ENCODE measurements at places on chromosomes 4 and X.

- DNase-seq: no peak
Observed at GRCh38 chr4:52983563-52984303, 121.6 kb downstream of the RASL11B start.

DNA sequence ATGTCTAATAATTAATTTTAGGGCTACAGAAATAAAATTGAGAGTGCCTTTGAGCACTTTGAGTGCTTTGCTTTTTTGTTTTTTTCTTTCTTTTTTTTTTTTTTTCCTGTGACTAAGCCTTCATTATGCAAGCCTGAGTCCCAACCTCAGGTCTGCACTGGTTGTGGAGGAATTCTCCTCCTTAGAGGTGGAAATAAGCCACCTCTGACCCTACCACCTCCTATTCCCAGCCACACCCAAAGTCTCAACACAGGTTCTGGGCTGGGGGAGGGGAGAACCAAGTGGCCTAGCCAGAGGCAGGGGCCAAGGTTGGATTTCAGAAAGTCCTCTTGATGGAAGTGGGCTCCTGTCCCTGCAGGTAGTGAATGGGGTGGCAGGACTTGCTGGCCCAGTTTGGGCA lies 180.2 kb downstream of the ARAP2 start:
- DNase-seq: no peak

DNA sequence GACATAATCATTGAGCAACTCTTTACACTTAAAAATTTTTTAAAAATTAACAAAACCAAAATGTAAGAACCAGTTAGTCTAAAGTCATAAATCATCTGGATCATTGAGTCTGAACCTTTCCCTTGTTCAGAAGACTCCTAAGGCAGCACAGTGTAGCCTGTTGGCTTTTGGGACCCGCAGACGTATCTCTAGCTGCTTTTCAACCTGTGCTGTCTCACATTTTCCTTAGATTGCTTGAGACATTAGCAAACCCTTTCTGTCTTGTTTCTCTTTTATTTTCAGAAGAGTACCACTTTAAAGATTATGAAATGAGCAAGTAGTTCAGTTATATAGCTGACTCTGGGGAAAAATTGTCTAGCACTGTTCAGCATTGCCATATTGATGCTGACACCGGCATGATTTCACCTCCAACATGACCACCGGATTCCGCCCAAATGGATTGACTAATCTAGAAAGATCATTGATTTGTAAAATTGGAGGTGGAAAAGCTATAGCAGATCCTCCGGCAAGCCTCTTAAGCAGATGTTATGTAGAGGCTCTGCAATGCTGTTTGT lies 8.9 kb downstream of the TCEANC start:
- no peak for DNase-seq

DNA sequence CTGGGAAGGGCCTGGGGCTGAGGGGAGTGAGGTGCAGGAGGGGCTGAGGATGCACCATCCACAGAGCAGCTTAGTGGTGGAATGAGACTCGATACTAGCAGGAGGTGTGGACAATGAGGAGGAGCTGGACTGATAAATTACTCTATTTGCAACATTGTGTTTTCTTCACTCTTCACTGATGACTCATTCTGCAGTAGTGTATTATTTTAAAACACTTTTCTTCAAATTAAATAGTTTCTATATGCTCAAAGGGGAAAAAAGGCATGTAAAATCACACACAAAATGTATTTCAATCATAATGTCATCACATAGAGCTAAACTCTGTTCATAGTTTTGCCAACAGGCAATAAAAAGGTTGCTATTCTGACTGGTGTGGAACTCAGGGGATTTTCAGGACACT lies 467.0 kb upstream of the CTSO start:
- no peak for DNase-seq

- DNase-seq: no peak
Observed at GRCh38 chrX:68304602-68305001, 128.7 kb downstream of the OPHN1 start.

GRCh38 chrX:117539090-117539418 lies 577.6 kb downstream of the KLHL13 start:
- DNase-seq: no peak

DNA sequence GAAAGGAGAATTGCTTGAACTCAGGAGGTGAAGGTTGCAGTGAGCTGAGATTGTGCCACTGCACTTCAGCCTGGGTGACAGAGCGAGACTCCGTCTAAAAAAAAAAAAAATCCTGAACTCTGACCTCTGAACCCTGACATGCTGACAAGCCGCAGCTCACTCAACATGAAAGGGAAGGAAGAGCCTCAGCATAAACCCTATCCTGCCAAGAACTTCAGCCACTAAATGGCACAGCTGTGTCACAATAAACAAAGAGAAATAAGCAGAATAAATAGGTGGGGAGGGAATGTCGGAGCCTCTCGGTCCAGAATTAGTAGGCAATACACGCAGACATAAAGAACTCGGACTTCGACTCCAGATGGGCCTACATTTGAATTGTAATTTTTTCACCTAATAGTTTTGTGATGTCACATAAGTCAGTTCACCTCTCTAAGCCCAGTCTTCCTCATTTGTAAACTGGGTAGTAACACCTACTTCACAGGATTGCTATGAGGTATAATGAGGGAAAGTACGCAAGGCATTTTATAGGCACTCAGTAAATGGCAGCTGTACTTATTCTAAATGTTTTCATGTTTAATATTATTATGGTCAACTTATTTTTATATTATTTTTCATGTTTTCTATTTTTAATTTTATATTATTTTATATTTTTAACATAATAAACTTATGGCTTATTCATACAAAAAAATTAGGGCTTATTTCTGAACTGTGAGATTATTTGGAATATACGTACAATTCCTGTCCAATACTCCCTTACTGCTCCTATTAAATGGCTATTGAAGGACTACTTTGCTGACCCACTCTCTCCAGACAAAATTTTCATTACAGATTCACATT lies 243.4 kb downstream of the SCFD2 start:
- no peak for DNase-seq

GRCh38 chr4:102569200-102569599 lies 68.0 kb downstream of the NFKB1 start:
- no peak for DNase-seq

DNA sequence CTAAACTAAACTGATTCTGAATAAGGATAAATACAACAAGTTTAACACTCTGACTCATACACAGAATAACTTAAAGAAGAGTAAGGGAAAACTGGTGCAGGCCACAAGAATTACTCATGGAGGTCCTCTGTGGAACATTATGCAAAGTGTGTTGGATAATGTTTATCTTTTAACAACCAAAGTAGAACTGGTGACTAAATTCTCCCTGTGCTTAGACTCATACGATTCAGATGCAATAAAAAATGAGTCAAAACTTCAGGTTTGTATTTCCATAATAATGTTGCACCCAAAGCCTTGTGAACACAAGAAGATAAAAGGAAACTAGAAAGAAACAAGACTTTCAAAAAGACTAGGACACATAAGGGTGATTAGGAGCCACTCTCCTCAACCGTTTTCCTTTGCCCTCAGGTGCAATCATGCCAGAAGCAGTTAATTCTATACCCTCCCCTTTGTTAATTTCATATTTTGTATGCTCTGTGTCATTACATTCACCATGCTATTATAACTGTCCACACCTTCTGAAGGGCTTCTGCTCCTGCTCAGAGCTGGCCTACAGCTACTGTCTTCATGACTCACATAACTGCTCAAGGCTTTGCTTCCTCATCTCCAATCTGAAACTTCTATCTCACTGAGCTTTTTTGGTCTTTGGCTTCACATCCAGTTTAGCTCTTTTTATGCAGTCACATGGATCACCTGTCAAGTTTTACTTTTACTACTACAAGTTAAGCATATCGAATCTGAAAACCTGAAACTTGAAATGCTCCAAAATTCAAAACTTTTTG lies 60.2 kb downstream of the KCNIP4 start:
- no peak for DNase-seq

DNA sequence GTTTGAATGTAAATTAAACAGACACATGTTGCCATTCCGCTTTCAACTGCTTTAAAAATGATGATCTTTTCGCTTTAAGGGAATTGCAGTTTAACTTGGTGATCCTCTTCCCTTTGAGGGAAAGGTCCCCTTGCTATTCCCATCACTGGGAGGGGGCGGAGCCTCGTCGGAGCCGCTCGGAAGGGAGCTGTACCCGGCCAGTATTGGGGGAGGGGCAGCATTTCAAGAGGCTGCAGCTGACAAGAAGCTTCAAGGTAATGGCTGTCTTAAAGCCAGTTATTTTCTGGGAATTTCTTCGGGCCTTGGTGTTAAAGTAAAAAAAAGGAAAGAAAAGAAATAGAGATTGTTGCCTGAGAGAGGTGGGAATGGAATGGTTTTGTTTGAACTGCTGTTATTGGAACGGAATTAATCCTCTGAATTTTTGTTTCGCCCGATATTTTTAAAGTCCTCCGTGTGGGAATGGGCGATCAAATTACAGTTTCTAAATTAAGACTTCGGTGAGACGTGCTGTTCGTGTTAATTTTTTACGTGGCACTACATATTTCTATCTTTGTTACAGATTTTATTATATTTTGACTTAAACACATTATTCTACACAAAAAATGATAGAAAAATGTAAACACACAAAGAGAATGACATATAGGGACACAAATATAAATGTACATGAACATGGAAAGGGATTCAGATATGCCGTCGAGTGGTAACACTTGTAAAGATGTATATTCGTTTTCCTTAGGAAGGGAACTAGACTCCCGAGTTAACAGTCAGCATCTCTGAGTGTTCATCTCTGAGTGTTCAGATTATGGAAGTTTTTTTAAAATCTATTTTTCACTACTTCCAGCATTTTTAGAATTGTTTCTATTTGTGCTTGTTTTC lies 9.2 kb downstream of the PWWP3B start:
- no peak for DNase-seq

DNA sequence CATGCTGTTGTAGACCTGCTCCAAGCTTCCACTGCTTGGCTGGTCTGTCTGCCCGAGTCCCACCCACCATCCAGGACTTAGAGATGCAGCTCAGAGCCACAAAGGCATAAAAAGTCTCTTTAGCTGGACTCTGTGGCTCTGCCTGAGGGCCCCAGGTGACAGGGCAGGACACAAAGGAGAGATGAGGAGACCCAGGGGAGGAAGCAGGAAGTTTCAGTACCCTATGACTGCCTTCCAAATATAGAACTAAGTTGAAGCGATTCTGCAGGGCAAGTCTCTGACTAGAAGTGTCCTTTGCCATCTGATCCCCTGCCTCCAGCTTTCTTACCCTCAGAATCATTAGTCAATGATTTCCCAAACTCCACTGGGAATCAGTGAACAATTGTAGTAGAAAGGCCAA lies 11.2 kb upstream of the CXCR3 start:
- DNase-seq: no peak

DNA sequence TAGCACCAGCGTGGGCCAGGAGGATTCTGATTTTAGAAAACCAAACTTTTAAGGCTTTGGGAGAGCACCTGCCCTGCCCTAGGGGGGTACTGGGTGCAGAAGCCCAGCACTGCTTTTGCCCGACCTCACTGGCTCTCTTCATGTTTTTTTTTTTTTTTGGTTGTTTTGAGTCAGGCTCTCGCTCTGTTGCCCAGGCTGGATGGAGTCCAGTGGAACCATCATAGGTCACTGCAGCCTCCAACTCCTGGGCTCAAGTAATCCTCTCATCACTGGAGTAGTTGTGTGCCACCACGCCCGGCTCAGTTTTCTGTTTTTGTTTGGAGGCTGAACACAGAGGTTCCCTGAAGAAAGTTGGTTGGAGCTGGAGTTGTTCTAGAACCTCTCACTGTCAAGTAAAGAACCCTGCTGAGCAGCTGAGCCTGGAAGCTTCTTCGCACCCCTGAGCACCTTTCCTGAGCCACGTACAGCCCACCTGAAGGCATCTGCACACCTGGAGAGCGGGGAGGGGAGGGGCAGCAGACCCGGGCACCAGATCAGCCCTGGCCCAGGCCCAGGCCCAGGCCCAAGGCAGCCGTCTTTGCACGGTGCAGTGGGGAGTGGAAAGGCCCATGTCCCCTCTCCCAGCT lies 49.5 kb downstream of the SHROOM2 start:
- DNase-seq: no peak

GRCh38 chr4:123600987-123601904 lies 204.7 kb downstream of the SPRY1 start:
- no peak for DNase-seq

DNA sequence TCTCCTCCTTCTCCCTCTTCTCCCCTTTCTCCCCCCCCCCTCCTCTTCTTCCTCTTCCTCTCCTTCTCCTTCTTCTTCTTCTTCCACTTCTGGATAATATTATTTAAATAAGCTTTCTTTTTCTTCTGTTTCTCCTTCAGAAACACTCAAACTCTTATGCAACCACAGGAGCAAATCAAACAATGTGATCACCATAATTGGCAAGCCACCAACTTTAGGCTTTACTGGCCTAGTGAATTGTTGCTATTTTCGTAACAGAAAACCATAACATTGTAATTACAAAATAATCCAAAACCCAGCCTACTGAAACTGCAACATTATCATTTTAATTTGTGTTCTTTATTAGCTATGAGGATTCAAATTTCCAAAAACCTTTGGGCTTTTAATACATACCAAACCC lies 14.3 kb downstream of the DCAF8L1 start:
- DNase-seq: no peak

DNA sequence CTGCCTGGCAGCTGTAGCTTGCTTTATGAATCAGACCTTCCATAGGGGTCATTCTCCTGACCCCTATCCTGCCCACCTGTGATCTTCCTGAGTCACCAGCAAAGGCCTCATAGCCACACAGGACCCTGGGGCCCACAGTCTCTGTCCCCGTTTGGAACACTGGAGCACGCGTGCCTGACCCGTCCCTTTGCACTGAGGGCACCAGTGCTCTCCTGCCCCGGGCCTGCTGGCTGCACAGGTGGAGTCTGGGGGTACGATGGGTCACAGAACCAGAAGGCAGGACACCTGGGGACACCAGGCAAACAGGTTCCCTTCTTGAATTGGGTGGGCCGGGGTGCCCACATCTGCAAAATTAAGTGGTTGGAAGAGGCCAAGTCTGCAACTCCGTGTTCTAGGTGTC lies 97.2 kb downstream of the CPZ start:
- no peak for DNase-seq

- DNase-seq: peak; percentile 43
Observed at GRCh38 chr4:80173401-80173800, 23.9 kb upstream of the PRDM8 start.

Data from stimulated activated CD8-positive, alpha-beta memory T cell treated with anti-CD3 and anti-CD28 coated beads, Interleukin-4, amount 100 ng/mL, for 48 hours (primary cell).